NCI-H69 (cell line): ENCODE measurements at places on chromosomes 6 and 20.
A peak's percentile ranks its signal among the peaks of the same experiment; 100 is the strongest.

DNA sequence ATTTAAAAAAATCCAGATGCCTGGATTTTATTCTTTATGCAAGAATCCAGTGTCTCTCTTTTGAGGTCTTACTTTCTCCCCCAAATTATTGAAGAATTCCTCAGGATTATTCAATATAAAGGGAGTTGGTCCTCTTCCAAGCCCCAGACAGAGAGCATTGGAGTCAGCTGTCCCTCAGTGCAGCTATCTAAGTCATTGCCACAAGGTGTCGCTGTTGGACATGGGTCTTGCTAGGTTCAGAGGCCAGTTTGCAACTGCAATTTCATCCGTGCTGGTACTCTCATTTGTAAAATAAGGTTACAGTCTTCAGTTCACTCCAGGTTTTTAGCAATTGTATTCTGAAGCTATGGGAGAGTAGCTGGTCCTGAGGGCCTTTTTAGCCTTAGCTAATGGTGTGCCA is 27.8 kb downstream of the CCN2 start:
- DNase-seq: peak; percentile 76

DNA sequence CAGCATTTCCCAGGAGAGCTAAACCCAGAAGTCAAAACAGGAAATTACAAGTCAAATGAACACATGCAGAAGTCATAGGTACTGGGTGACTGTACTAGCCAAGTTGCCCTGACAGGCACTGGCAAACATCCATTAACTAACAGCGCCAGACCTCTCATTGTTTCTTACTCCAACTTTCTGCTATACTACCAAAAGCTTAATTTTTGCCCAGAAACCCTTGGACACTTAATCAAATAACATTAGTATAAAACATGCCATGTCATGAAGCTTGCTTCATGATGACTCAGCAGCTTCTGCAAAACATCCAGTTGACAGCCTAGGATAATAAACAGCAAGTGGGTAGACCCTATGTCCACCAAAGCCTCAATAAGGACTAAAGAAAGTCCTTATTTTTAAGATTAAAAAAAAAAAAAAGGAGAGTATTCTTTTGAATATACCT is 3.5 kb downstream of the NUP153 start:
- DNase-seq: no peak

DNA sequence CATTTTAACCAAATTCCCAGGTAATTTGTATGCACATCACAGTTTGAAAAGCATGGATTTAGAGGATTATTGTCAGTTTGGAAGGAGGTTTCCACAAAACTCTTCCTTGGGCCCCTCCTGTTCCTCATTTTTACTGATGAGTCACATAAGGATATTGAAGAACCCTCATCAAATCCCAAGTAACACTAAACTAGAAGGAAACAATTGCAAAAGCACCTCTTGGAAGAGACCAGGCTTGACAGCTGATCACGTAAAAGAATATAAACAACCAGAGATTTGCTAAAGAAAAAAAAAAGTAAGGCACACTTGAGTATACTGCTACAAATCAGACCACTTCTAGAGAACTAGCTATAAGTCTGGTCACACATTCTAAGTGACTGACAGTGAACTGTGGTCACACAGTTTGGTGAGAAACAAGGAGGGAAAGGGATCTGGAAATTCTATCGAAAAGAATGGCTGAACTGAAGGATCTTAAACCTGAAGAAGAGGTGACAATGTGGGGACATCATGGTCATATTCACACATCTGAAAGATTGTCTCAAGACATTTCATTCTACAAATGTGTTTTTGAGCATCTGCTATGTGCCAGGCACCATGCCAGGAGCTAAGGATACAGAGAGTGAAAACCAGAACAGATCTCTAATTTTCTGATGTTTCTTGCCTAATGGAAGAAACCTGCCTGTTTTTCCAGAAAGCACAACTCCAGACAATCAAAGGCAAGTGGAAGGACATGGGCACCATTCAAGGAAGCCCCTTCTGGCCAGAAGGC is 24.1 kb downstream of the ZHX3 start:
- DNase-seq: no peak

DNA sequence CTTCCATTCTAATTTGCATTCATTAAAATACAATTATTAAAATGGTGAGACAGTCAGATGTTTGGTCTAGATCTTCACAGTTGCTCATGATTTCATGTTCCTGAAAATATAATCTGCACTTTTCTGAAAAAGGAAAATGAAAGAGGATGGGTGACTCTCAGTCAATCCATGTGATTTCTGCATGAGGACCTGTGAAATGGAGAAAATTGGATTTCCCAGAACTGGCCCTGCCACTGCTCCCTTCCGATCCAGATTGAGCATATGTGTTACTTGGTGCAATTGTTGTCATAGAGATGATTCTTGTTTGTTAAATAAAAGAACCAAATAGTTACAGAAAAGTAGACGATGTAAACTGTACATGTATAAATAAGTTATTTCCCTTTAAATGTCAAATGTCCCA is 37.4 kb downstream of the HAO1 start:
- DNase-seq: no peak

DNA sequence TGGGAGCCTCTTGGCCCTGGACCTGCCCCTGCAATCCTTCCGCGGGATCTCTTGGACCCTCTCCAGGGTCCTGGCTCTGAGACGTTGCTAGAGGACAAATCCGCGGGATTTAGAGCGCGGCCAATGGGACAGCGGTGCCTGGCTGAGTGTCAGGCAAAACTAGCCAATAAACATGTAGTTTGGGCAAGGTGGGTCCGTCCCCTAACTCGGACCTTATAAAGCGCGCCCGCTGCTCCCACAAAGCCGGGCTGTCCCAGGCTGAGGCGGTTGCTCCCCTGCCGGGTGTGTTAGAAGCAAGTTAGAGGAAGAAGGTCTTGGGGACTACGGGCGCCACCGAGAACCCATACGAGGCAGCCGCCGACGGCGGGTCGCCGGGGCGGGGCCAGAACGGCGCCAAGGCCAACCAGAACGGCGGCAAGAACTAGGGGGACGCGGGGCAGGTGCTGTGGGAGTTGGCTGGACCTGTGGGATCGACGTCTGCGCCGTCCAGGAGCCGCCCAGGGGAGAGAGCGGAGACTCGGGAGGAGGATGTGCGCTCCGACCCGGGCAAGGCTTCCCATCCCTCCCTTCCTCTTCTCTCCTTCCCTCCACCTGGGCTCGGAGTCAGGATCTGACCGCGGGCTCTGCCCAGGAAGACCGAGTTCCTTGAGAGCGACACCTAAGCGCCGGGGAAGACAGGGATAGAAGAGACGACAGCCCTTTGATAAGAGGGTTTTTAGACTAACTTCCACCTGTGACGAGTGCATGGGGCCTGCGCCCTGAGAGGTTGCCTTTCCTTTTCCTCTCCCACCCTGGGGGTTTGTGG is 6.5 kb upstream of the TMEM14A start:
- DNase-seq: peak; percentile 100

GRCh38 chr6:168311410-168312124 is 8.0 kb downstream of the DACT2 start:
- no peak for DNase-seq

- no peak for DNase-seq
Observed at GRCh38 chr20:52204136-52204535, 12.6 kb upstream of the ZFP64 start.

DNA sequence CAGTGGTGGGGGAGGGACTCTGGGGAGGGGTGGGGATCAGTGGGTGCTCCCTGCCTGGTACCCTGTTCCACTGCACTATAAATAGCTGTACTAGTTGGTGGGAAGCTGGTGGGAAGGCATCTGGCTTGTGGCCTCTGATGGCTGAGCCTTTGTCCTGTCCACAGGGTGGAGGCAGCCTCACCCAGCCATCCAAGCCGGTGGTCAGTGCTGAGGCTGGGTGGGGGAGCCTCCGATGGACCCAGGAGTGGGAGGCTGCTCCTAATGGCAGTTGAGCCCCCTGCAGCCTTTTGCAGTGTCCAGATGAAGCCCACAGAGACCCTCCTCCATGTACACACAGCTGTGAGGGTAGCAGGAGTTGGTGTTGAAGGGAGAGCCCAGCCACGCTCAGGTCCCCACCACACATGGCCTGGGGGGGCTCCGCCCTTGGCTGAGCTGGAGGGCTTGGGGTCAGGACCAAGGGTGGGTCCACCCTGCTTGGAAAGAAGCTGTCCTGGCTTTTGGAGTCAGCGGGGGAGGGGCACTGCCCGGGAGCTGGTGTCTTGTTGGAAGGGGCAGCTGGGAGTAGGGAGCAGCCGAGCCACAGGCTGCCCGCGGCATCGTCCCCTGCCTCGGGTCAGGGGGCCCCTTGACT is 2.5 kb downstream of the PPDPF start:
- DNase-seq: no peak

GRCh38 chr6:53199156-53199555 is 50.5 kb upstream of the GCM1 start:
- no peak for DNase-seq

DNA sequence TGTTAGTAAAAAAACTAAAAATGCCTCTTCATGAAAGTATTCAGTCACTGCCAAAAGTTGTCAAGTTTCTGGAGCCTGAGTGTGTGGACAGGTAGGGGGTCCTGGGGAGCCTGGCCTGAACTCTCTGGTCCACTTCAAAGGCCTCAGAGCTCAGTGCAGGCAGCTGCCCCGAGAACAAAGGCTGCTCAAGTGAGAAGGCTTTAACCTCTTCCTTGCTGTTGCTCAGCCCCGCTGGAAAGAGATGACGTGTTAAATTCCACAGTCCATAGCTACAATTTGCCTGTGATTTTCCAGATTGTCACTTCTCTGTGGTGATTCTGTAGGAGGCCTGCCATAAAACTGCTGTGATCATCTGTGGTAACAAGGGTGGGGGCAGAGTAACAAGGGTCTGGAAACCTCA is 96.9 kb downstream of the FAM120B start:
- DNase-seq: no peak

GRCh38 chr6:165961233-165961632 is 206.4 kb downstream of the TBXT start:
- no peak for DNase-seq

DNA sequence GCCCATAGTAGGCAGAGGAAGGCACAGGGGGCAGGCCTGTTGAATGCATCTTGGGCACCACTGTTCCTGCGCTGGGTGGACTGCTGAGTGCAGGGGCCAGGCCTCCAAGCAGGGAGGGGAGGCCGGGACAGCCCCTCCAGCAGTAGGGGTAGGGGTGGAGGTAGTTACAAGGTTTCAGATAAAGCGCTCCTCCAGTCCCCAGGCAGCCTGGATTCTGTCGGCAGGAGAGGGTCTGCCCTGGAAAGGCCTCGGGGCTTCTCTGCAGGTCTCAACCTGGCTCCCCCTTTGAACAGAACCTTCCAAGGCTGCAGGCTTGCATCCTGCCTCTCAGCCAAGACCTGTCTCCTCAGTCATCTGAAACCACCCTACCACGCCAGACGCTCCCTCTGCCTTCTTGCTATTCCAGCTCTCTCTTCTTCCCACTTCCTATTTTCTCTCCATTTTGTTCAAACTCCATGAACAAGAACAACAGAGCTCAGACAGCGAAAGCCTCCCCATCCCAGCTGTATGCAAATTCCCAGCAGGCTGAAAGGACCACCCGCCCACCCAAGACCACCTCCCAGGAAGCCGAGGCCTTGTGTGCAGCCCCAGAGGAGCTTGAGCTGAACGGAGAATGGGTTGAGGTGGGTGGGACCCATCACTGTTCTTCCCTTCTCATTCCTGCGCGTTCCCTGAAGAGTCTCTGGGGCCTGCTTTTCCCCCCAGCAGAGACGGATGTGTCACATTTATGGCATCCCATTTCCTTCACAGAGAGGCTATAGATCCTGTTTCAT is 1.4 kb downstream of the MLN start:
- DNase-seq: no peak

- no peak for DNase-seq
Observed at GRCh38 chr20:4982281-4982680, 19.0 kb downstream of the SLC23A2 start.

- DNase-seq: no peak
Observed at GRCh38 chr6:35054106-35054742, 86.9 kb downstream of the TCP11 start.

GRCh38 chr6:50635429-50635828 is 77.9 kb upstream of the TFAP2D start:
- DNase-seq: no peak

GRCh38 chr20:51456511-51457509 is 85.7 kb downstream of the NFATC2 start:
- peak; percentile 69 for DNase-seq

- no peak for DNase-seq
Observed at GRCh38 chr6:69825904-69826303, 29.1 kb upstream of the LMBRD1 start.

GRCh38 chr6:90460051-90460450 is 126.8 kb downstream of the MAP3K7 start:
- no peak for DNase-seq

GRCh38 chr20:43209831-43210230 is 20.1 kb upstream of the PTPRT start:
- DNase-seq: no peak

DNA sequence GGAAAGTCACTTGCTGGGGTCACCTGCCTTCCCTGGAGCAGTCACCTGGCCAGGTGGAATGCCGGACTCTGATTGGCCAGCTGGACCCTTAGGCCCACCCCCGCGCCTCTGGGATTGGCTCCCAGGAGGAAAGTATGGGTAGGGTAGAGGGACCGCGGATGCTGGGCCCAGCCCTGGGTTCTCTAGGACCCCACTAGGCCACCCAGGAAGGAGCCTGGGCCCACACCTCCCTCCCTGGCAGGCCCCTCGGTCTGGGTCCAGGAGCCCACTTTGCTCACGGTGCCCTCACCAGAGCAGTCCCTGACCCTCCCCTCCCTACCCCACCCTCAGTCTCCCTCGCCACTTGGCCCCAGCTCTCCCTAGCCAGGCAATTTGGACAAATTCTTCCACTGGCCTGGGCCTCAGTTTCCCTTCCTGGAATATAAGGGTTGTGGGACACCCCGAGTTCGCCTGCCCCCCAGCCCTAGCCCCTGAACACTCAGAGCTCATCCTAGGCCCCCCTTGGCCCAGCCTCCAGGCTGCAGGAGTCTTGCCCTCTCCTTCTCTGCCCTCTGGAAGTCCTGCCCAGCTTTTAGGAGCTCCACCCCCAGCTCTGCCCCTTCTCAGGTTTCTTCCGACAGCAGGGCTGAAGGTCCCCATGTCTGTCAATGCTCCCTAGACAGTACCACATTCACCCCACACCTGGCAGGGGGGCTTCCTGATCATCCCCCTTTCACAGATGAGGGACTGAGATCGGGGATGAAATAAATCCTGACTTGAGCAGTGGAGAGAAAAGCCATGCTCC is 299.6 kb downstream of the TAF4 start:
- no peak for DNase-seq

DNA sequence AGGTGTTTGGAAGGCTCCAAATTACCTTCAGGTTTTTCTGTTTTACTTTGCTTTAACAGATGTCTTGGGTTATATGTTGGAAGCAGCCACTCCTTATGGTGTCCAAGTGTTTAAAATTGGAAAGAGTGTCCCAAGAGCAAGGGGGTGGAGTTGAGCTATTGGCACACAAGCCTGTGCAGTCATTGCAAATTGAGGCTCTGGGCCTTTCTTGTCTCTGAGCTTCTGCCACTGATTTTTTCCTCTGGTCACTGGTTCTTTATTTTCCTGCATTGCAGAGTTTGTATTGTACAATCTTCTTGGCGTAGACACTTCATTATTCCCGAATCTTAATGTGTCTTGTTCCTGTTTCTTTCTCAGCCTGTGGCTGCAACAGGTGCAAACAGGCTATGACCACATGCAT is 598.8 kb downstream of the RNF144B start:
- peak; percentile 91 for DNase-seq
